Bronchial epithelial cell (primary cell): ENCODE measurements at places on chromosomes 16 and 17. TPM values are rescaled to one million over a fixed set of nuclear protein-coding genes. Genes with fewer than 3 reads are reported as not detected.

GRCh38 chr17:72618001-72618509 is 474.4 kb downstream of the SLC39A11 start:
- DNase-seq = peak; percentile 44

- DNase-seq = no peak
These were observed 59.5 kb downstream of the SLFN11 start for GRCh38 chr17:35313875-35314409.

- peak; percentile 11 for DNase-seq
These were observed 19.8 kb downstream of the SMTNL2 start for GRCh38 chr17:4604111-4604644.

DNA sequence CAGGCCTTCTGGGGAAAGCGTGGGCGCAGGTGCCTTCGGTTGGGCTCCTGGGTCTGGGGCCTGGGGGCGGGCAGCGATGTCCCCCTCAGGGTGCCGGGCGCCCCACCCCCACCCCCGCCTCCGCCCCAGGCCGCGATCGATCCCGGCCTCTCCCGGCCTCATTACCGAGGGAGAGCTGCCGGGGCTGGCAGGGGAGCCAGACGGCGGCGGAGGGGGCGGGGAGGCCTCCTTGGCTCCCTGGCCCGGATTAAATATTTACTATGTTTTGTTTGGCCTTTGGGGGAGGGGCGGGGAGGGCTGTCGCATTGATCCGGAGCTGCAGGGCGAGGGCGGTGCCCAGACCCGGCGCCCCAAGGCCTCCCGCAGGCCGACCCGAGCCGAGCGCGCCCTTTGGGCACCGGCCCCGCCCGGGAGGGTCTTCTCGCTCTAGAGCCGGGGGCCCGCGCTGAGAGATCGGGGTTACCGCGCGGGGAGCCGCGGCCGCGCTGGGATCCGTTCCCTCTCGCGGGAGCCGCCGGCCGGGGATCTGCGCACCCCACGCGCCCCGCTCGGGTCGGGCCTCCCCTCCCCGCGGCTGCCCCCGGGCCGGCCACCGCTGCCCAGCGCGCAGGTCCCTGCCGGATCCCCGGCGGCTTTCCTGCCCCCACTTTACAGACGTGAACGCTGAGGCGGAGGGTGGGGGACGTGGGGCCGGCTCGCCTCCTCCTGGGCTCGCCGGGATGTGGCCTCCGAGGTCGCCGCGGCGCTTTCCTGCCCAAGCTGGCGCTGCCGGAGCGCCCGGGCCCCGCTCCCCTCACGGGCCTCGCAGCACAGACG is 27.0 kb downstream of the RTN4RL1 start:
- DNase-seq = no peak

DNA sequence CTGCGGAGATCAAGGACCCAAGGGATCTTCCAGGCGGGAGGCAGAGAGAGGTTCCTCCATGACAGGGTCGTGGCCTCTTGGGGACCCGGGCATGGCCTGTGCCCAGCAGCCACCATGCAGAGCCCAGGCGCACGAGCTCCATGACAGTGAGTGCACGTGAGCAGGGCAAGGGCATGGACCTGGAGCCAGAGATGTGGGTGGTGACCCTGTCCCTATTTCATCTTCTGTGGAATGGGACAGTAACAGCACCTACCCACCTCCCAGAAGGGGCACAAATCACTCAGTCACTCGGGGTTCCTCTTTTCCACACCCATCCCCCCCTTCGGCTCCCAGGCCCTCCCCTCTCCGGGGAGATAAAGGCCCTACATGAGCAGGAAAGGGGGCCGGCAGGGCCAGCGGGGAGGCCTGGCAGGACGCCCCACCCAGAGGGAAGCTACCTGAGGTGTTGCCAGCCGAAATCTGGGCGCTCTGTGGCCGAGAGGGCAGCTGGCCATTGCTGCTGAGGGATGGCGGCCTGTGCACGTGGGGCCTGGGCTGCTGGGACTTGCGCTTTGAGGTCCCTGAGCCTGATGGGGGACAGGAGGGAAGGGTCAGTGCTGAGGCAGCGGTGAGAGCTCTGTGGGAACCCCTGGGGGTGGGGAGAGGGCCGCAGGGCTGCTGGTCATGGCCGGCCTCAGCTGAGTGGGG is 10.4 kb downstream of the UBALD2 start:
- DNase-seq = no peak

GRCh38 chr17:41894791-41895331 is 23.9 kb downstream of the ACLY start:
- peak; percentile 20 for DNase-seq

- peak; percentile 71 for DNase-seq
These were observed 7.6 kb downstream of the MRM1 start for GRCh38 chr17:36608794-36609497.

DNA sequence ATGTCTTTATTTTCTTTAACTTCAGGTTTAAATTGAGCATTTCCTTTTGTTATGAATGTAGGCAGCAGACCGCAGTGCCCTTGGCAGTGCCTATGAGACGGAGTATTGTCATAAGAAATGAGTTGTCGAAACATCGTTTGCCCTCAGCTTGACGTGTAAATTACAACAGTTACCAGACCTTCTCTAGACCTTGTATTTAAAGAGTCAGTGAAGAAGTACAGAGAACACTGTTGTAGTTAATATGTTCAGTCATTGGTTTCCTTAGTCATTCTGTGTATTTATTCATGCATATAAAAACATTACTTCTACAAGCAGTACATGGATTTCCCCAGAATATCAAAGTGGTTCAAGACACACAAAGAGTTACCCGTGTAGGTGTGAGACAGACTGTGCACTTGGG is 19.0 kb downstream of the IRF8 start:
- no peak for DNase-seq

GRCh38 chr17:58303971-58304749 is 23.4 kb upstream of the MPO start:
- DNase-seq = peak; percentile 30

GRCh38 chr17:45904866-45905265 is 10.5 kb downstream of the MAPT start:
- no peak for DNase-seq

Gene EXOC7
- 41.9 and 49.5 TPM in 2 replicates for total RNA-seq

Gene SOST
- total RNA-seq = not detected in 2 replicates

Gene HOXB1
- total RNA-seq = under 0.01 TPM in 1 of 2 replicates, not detected in the other

Gene COASY
- total RNA-seq = 9.0 and 18.4 TPM in 2 replicates

Gene NECAB2
- total RNA-seq = not detected in 2 replicates

Gene ABCC3
- total RNA-seq = 17.0 and 33.2 TPM in 2 replicates

Gene C17orf78
- not detected in 2 replicates for total RNA-seq
